ENCODE measurements at places on chromosomes 11 and 22.
A peak's percentile ranks its signal among the peaks of the same experiment; 100 is the strongest.

DNA sequence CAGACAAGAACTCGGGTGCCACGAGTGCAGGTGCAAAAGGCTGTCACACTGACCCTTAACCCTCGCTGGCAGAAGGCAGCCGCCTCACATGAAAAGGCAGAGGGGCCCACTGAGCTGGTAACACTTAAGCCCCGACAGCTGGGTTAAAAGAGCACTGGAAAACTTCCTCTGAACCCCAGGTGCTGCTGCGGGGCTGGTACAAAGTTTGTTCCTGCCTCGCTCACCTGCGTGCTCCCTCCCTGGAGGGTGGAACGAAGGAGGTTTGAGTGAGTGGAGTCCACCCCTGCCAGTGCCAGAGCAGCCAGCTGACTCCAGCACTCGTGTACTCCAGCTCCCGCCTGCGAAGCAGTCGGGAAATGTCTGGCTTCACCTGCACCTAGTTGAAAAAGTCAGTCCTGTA, 12.6 kb downstream of the SULT4A1 start:
- no peak for DNase-seq

DNA sequence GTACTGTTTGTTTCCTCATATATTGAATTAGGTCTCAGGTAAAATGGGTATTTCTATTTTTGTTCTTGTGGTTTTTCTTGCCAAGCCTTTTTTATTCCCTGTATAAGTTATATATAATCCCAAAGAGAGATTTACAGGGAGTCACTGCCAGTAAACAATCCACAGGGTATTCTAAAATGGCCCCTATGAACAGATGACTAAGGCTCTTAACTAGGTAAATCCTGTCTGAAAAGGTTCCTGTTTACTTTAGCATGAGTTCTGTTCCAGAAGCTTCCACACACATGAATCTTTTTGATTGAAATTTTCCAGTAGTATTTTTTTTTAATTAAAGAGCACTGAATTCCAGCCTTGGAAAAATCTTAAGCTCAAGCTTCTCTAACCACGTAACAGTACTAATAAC, 552.8 kb upstream of the CCDC179 start:
- no peak for DNase-seq

DNA sequence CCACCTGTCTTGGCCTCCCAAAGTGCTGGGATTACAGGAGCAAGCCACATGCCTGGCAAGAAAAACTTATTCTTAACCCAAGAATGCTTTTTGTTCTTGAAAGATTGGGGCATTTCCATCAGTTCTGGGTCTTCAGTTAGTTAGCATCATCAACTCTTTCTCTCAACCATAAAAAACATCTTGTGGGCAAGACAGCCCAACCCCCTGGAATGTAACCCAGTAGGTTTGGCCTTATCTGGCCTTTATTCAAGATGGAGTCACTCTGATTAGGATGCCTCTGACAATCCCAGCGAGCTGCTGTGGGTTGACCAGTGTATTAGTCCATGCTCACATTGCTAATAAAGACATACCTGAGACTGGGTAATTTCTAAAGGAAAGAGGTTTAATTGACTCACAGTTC, 9.2 kb upstream of the TPCN2 start:
- no peak for DNase-seq

DNA sequence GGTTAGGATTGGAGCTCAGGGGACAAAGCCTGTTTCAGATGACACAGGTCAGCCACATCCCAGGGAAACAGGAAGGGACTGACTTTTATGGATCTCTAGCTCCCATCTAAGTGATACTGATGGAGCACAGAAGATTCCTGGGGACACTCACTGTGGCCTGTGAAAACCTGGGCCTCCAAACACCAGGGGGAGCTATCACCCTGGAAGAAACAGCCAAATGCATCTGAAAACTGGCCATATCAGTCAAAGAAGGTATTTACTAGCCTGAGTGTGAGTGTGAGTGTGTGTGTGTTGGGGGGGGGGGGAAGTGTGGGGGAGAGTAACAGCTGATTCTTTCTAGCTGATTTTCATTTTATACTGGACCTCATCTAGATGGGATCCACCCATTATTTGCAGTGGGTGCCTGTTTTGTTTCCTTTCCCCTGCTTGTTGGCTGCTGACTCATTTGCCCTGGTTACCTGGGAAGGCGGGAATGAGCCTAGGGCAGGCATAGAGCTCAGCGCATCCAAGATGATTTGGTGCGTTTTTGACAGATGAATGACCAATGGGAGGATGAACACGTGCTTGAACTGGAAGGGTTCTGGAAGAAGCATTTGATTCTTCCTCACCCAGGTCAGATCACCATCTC, 284.0 kb downstream of the KIRREL3 start:
- peak; percentile 33 for DNase-seq

DNA sequence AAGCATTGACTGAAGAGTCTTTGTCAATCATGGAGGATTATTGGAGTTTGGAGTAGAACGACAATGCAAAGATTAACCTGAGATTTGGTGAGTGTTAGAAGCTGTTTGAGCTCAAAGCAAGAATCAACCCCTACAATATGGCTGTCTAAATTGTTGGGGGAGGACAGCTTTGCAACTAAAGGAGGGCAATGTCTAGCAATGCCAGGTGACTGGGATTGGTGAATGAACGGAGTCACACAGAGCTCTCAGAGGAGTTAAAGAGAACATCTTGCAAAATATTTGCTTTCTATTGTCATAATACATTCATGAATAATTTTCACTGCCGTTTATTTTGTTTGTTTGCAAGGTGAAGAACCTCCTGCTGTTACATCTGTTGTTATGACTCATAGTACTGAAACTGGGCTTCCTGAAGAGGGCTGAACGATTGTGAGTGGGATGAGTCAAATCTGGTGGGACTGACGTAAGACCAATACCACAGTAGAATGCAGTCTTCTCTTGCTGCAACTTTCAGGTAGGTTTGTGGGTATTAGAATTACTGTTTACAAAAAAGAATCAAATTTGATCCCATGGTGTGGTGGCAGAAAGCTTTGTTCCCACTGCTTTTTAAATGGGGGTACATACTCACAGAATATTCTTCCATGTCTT, 281.9 kb downstream of the CADM1 start:
- peak; percentile 27 for DNase-seq

DNA sequence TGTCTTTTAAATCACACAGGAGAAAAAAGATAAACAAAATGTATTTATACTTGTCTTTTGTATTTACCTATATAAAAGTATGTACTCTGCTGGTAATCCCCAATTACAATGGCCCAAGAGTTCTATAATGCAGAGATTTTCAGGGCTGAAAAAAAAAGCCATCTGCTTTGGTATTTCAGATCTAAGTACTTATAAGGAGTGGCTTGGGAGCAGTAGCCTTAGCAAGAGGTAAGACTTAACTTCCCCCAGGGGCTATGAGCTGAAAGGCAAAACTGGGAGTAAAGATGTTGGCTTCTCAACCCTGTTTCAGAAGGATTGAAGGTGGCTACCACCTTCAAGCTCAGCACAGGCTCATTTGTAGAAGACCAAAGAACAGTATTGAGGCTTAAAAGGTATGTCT, 35.3 kb upstream of the EP300 start:
- no peak for DNase-seq

DNA sequence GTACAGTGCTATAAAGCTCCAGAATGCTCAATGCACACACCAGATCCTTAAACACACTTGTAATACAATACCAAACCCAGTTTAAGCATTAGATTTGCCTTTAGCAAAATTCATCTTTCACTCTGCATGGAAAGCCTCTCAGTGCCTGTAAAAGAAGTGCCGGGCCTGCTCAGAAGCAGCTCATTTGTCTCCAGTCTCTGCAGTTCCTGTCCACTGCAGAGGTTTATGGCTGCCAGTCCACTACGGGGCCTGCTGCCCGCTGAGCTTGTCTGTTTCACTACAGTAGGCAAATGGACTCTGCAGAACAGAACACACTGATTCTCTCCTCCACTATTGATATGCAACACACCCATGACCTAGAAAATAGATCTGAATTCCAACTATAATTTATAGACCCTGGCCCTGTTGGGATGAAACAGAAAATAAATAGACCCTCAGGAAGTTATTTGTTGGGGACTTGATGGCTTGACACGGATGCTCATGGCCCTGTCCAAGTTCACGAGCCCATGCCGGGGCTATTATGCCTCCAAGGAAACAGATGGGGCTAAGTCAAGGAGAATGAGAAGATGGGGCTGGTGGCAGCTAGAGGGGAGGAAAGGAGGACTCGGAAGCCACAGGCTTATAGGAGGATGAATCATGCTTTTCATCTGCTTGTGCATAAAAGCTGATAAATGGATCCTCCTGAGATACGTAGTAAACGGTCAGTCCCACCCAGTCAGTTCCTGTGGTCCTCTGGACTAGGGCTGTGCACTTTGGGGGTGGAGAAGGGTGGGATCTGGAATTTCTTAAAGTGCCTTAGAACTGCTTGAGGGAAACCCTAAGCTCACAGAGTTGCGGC, 416.8 kb upstream of the TENM4 start:
- no peak for DNase-seq

Data from germinal center (tissue), 1 donor.